ENCODE measurements at places on chromosomes 4 and X.

- no peak for DNase-seq
Measured at GRCh38 chrX:132270699-132271098, 51.5 kb upstream of the RAP2C start.

- no peak for DNase-seq
Measured at GRCh38 chrX:1593286-1594271, 2.2 kb downstream of the AKAP17A start.

DNA sequence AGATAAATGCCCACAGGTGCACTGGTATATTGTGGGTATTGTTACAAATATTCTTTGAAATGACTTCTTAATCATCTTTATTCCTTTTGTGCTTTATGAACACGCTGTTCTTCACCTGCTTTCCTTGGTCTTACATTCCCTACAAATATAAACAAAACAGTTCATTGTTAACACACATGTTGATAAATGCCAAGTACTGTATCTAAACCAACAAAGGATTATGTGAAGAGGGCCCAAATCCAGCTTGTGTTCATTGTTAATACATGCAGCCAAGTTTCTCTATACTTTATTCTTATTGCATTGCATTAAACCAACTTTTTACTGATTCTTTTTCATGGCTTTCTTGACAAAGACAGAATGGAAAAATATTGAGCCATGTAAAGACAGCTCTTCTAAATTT lies 42.8 kb downstream of the AREG start:
- no peak for DNase-seq

DNA sequence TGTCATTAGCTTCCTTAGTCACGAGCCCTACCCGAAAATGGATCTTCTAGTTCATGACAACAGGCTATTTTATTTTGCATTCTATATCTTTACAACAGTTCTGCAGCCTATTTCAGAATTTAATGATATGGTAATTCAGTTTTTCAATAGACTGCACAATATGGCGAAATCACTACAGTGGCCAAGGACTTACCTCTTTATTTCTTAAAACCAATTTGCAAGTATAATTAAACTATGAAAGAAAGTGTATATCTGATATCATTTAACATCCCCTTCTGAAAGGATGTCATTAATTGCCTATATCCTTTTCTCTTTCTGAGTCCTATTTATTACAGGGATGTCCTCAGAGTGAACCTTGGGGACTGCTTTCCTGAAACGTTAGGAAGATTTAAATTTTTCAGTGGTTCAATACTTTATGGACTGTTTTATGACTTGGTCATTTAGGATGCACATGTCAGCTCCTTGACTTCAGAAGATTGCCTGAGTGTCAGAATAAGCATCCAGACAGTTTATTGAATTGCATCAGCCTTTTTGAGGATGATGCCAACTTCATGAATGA lies 190.8 kb upstream of the GEMIN8 start:
- no peak for DNase-seq

DNA sequence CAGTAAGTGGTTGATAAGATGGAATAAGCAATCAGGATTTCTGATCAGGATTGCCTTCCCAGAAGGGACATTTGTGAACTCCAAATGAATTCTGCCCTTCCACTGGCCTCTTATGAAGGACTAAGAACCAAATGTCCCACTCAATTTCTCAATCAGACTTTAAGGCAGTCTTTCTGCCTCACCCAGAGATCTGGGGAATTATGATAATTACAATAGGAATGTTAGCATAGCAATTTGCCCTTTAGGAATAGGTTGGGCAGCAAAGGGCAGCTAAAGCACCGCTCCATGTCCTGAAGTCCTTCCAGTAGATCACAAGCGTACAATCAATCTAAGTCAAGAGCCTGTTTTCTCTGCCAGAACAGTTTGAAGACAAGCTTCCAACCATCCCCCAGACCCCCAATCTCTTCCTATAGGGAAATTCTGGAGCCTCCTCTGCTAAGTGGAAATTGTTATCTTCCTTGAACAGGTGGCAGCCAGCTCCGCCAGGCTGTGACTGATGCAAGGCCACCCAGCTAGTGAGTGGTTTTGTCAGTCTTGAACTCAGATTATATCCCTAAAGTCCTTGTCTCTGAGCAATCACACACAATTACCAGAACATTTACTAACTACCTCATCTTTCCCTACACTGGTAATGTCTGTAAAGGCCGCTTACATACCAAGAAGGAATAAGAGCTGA lies 18.6 kb downstream of the NKX3-2 start:
- DNase-seq, result no peak

- DNase-seq, result no peak
Measured at GRCh38 chrX:123489011-123489410, 243.8 kb downstream of the THOC2 start.

DNA sequence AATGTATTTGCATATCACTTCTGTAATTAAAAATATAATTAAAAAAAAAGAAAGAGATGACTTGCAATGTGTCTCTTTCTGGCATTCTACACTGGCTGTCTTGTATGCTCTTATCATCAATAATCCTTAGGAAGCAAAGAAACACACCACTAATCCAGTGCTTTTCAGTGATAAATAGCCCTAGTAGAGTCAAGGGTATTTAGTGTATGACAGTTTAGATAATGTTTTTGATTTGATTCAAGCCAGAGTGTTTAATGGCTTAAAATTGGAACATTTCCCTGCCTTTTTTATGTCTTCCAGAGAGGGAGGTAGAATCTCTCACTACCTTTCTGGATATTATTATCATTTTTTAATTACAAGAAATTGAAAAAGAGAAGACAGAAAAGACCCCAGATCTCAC lies 48.6 kb upstream of the CXCL8 start:
- DNase-seq, result no peak

DNA sequence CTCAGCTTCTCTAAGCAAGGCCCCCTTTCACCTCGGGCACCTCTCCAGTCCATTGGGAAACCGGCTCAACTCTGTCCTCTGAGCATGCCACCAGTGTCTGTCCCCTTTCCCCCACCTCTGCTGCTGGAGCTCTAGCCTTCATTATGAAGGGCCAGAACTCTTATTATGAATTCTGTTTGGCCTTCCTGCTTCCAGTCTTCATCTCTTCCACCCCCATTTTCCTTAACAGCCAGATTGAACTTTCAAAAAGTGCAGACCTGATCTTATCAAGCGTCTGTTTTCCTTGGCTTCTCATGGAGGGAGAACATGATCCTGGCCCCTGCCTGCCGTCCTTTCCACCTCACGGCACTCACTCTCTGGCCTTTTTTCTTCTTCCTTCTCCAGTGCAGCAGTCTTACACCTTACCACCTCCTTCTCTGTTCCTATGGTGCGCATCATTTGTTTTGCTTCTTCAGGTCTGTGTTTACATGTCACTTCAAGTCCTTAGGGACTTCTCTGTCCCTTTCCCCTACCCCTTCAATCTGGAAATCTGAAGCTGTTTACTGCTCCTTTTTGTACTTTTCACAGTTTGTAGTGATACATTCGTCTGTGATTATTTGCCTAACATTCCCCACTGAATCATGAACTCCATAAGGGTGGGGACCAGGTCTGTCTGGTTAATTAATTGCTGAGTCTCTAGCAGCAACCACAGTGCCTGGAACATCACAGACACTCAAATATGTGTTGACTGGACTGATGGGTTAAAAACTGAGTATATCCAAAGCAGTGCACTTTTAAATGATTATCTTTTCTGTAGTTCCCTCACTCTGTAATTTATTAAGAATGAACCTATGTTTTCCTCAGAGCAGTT lies 55.8 kb downstream of the FNIP2 start:
- DNase-seq, result no peak

GRCh38 chrX:100606753-100607152 lies 22.0 kb downstream of the TNMD start:
- DNase-seq, result no peak

DNA sequence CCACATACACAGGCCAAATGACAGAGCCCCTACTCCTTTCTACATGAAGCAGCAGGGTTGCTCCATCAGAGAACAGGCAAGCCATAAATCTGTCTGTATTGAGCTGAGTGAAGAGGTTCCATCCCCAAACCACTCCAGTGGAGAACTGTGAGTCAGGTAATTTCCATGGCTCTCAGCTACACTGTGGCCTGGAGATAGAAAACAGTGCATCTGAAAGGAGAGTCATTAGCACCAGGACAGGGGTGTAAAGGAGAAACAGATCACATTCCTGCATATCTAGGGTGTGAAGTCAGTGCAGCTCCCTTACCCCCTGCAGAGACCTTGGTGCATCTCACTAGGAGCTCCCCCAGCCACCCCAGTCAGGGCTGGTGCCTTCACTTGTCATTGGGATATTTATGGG lies 314.7 kb downstream of the CHIC1 start:
- no peak for DNase-seq

- no peak for DNase-seq
Measured at GRCh38 chr4:185665655-185666054, 130.3 kb upstream of the PDLIM3 start.

- no peak for DNase-seq
Measured at GRCh38 chrX:155046129-155046810, 19.6 kb downstream of the FUNDC2 start.

DNA sequence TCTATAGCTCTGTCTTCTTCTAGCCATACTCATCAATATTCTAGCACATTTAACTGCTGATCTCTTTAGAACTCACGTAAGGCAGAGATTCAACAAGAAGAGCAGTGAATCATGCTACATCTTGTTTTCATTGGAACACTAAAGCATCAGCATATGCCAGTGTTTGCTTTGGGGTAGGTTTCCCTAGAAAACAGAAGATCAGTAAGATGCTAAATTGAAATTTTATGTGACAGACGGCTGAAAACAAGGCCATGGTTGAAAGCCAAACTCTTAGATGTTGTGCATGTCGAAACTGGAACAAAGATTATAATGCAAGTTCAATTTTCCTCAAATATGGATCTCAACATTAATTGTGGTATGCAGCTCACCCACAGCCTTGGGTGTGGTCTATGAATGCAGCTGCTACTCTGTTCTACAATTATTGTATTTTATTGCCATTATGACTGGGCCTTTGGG lies 107.6 kb downstream of the PDLIM5 start:
- DNase-seq, result no peak

DNA sequence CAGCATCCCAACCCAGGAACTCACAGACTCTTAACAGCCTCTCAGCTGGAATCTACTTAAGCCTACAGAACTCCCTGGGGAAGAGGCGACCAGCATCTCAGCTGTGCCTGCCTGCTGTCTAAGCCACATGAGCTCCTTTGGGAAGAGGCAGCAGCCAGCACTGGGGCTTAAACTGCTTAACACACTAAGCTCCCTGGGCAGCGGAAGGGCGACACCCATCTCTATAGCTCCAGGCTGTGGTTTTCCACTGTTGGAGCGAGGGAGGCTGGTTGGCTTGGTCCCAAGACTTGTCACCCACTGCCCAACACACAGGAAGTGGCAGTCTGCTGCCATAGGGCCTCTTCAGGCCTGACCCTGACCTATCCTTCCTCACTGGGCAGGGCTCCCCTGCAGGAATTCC lies 1544.1 kb upstream of the ADGRL3 start:
- no peak for DNase-seq

GRCh38 chr4:169626331-169627282 lies 6.2 kb downstream of the CLCN3 start:
- DNase-seq, result no peak

DNA sequence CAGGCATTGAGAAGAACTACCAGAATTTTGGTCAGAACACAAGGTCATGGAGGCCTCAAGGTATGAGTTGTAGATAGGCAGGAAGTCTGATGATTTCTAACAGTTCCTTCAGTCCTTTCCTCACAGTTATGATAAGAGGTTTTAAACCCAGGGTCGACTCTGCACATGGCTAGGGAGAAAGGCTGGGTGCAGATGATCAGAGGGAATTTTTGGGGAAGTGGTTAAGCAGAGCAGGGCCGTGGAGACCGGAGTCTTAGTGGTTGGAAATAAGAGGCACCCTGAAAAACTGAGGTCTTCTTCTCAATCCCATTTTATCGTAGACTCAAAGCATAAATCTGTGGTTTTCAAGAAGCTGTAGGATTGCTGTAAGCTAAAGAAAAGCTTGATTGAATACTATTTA lies 118.5 kb upstream of the ANK2 start:
- no peak for DNase-seq

- no peak for DNase-seq
Measured at GRCh38 chr4:12588582-12588981, 895.6 kb downstream of the RAB28 start.

- DNase-seq, result no peak
Measured at GRCh38 chr4:77074381-77074831, 1.4 kb downstream of the CCNI start.

DNA sequence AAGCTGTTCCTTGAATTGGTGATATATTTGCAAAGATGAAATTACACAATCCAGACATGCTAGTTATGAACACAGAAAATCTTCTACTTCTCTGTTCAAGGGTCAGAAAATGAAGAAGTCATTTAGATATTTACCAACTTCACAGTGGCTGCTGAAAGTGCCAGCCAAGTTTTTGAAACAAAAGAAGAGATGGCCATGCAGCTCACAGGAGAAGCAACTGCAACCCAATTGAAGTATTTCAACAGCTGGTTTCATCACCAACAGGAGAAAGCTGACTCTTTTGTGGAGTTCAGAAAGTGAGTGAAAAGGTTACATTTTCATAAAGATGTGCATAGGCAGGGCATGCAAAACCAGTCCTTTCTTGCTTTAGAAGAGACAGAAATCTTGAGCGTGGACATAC lies 70.1 kb upstream of the LSM6 start:
- no peak for DNase-seq

GRCh38 chrX:141619336-141619735 lies 29.8 kb downstream of the SPANXA2 start:
- no peak for DNase-seq

GRCh38 chrX:153922932-153923857 lies 2.9 kb downstream of the ARHGAP4 start:
- DNase-seq, result no peak

DNA sequence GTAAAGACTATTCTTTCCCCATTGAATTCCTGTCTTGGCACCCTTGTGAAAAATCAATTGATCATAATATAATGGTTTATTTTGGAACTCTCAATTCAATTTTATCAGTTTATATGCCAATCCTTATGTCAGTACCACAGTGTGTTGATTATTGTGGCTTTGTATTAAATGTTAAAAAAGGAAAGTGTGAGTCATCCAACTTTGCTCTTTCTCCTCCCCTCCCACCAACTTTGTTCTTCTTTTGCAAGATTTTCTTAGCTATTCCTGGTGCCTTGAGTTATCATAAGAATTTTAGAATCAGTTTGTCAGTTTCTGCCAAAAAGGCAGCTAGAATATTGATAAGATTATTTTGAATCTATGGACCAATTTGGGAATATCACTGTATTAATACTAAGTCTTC lies 11.2 kb upstream of the RNF175 start:
- no peak for DNase-seq

GRCh38 chrX:77276742-77277141 lies 170.4 kb upstream of the FGF16 start:
- no peak for DNase-seq

GRCh38 chr4:10875144-10875799 lies 190.7 kb upstream of the CLNK start:
- DNase-seq, result no peak

DNA sequence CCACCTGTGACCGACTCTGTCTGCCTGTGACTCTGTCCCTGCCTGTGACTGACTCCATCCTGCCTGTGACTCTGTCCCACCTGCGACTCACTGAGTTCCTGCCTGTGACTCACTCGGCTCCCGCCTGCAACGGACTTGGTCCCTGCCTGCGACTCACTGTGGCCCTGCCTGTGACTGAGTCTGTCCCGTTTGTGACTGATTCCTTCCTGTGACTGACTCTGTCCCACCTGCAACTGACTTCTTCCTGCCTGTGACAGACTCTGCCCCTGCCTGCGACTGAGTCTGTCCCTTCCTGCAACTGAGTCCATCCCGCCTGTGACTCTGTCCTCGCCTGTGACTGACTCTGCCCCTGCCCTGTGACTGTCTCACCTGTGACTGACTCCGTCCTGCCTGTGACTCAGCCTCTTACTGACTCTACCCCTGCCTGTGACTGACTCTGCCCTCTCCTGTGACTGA lies 9.6 kb upstream of the UVSSA start:
- no peak for DNase-seq

GRCh38 chrX:139194571-139195280 lies 335.8 kb upstream of the F9 start:
- DNase-seq, result no peak

All from effector CD8-positive, alpha-beta T cell (primary cell).